ENCODE measurements at places on chromosomes 6 and 20. TPM values are rescaled to one million over a fixed set of nuclear protein-coding genes. Genes with fewer than 3 reads are reported as not detected.
A peak's percentile ranks its signal among the peaks of the same experiment; 100 is the strongest.

Gene ADGRF1
- 9.9 TPM for total RNA-seq

Gene SLC32A1
- not detected for total RNA-seq

DNA sequence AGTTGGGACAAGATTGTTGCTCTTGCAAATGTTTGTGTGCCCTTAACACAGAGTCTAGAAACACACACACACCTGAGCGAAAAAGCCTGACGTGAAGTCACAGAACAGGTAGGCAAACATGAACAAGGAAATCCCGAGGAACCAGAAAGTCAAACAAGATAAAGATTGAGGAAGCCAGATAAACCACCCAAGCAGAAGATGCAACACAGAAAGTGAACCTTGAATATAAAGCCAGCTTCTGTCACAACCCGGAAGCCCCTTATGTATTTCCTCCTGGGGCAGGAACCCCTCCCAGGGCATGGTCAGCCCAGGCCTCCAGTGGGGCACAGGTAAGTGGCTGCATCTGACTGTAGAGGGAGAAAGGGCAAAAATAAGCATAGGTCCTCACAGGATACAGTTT lies 158.2 kb upstream of the SUPT3H start:
- no peaks in the 10 kb centered on the region for H3K4me1 ChIP-seq
- H3K27me3 ChIP-seq, result no peaks in the 10 kb centered on the region
- H3K27ac ChIP-seq, result no peak overlapping the region
- no peaks in the 10 kb centered on the region for H3K36me3 ChIP-seq
- no peak for DNase-seq

DNA sequence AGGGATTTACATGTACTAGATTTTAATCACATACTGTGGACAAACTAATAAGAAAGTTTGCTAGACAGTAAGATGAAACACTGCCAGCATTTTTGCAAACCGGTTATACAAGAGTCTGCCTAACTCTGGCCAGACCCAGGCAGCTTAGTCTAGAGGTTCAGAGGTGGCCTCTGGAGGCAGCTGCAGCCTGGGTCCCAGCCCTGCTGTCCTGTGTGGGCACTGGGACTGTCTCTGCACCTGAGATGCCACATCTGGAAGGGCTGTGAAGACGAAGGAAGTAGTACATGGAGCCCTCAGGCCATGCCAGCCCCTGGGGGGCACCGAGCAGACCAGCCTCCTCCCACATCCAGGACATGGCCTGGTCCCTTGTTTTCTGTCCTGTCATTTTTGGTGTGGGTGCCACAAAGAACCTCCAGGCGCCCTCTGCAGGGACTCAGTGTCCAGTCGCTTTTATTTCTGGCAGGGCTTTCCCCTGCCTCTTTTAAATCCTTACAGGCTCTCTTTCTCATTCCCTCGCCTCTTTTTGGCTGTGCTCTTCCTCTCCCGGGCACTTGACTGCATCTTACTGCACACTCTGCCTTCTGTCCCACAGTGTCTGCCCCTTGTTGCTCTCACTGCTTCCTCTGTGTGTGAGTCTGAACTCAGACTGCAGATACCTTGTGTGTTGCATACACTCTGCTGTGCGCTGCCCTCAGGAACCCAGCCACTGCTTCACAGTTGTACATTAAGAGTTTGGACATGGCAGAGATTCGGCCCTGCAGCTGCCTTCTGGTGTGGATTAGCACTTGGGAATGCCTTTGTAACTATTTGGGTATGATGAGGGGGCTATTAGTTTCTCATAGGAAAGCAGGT lies 216.7 kb downstream of the ZDHHC14 start:
- H3K27me3 ChIP-seq, result no peaks in the 10 kb centered on the region
- DNase-seq, result no peak
- H3K4me1 ChIP-seq, result peaks cover 18% of the 10 kb centered on the region
- peak overlapping the region; percentile 3 for H3K27ac ChIP-seq

GRCh38 chr6:118752803-118753202 lies 101.4 kb upstream of the CEP85L start:
- H3K4me1 ChIP-seq, result peaks cover 10% of the 10 kb centered on the region
- no peak for DNase-seq
- H3K36me3 ChIP-seq, result no peaks in the 10 kb centered on the region
- H3K27me3 ChIP-seq, result no peaks in the 10 kb centered on the region
- no peak overlapping the region for H3K27ac ChIP-seq

DNA sequence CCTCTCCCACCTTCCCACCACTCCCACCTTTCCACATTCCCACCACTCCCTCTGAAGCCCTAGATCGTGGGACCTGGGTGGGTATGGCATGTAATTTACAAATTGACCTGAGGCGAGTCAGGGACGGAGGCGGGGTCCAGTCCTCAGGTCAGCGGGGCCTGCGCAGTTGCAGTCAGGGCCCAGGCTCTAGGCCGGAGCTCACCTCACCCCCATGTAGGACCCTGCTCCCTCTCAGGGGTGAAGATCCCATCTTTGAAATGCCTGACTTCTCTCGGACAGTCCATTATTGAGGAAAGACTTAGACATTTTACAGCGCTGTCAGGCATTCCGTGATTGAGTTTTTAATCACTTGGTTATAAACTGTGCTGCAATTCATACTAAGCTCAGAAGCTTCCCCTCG lies 10.5 kb downstream of the THBS2 start:
- no peak overlapping the region for H3K27ac ChIP-seq
- no peak for DNase-seq
- H3K36me3 ChIP-seq, result peaks cover 9% of the 10 kb centered on the region

Gene DUSP15
- total RNA-seq, result 0.80 TPM

GRCh38 chr20:58891086-58891717 lies 38.7 kb downstream of the GNAS start:
- H3K27ac ChIP-seq, result peak overlapping the region; percentile 91
- no peaks in the 10 kb centered on the region for H3K27me3 ChIP-seq

- no peak overlapping the region for H3K4me3 ChIP-seq
- no peak overlapping the region for H3K27ac ChIP-seq
- H3K27me3 ChIP-seq, result no peaks in the 10 kb centered on the region
- DNase-seq, result no peak
- peaks cover 46% of the 10 kb centered on the region for H3K36me3 ChIP-seq
Observed at GRCh38 chr20:2867081-2867864, 6.0 kb upstream of the PTPRA start.

DNA sequence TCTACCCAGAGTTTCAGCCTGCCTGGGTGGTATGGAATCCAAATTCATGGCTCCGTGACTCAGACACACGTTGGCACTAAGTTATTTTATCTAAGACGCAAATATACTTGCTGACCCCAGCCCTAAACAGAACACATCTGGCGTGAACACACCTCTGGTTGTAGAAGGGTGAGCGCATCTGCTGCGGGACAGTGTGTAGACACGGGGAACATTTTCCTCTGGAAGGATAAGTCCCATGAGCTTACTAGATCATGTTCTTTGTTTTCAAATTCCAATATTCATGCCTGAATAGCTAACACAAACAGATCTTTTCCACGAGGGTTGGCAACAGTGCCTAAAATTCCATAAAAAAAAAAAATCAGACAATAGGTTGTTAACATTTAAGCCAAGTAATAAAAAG lies 87.8 kb downstream of the TMEM170B start:
- no peaks in the 10 kb centered on the region for H3K36me3 ChIP-seq
- H3K4me3 ChIP-seq, result no peak overlapping the region
- H3K27ac ChIP-seq, result no peak overlapping the region
- no peaks in the 10 kb centered on the region for H3K27me3 ChIP-seq

Gene FRK
- 7.4 TPM for total RNA-seq

GRCh38 chr6:110358553-110359160 lies 508 bp upstream of the METTL24 start:
- no peak for DNase-seq
- H3K27ac ChIP-seq, result peak overlapping the region; percentile 77
- H3K27me3 ChIP-seq, result peaks cover 26% of the 10 kb centered on the region
- H3K4me1 ChIP-seq, result peaks cover 5% of the 10 kb centered on the region
- no peaks in the 10 kb centered on the region for H3K36me3 ChIP-seq
- H3K4me3 ChIP-seq, result peak overlapping the region; percentile 63

DNA sequence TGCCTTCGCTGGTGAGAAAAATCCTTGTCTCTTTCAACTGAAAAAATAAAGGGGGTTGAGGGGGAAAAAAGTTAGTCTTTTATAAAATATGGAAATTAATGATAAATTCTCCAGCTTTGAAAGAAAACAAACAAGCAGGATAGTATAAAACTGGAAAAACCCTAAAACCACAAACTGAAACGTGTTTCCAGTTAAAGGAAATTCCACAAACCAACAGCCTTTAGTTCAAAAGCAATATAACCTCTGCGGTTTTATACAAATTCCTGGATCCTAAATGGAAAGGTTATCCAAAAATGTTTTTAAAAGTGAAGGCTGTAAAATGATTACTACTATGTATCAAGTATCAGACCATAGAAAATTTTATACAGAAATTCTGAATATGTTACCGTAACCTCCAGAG lies 55.6 kb downstream of the BMP5 start:
- H3K27me3 ChIP-seq, result no peaks in the 10 kb centered on the region
- no peak overlapping the region for H3K27ac ChIP-seq
- no peak for DNase-seq

GRCh38 chr20:8066662-8067061 lies 47.1 kb upstream of the TMX4 start:
- no peaks in the 10 kb centered on the region for H3K27me3 ChIP-seq
- H3K27ac ChIP-seq, result no peak overlapping the region
- H3K4me1 ChIP-seq, result no peaks in the 10 kb centered on the region
- DNase-seq, result no peak

GRCh38 chr20:1741309-1742048 lies 83.9 kb upstream of the SIRPG start:
- no peak overlapping the region for H3K27ac ChIP-seq
- H3K4me1 ChIP-seq, result no peaks in the 10 kb centered on the region
- DNase-seq, result no peak
- H3K27me3 ChIP-seq, result no peaks in the 10 kb centered on the region
- no peaks in the 10 kb centered on the region for H3K36me3 ChIP-seq
- no peak overlapping the region for H3K4me3 ChIP-seq

- peaks cover 27% of the 10 kb centered on the region for H3K36me3 ChIP-seq
- H3K4me3 ChIP-seq, result no peak overlapping the region
- no peak for DNase-seq
- H3K27me3 ChIP-seq, result no peaks in the 10 kb centered on the region
- no peaks in the 10 kb centered on the region for H3K4me1 ChIP-seq
Observed at GRCh38 chr6:161141173-161141572, 132.7 kb downstream of the AGPAT4 start.

DNA sequence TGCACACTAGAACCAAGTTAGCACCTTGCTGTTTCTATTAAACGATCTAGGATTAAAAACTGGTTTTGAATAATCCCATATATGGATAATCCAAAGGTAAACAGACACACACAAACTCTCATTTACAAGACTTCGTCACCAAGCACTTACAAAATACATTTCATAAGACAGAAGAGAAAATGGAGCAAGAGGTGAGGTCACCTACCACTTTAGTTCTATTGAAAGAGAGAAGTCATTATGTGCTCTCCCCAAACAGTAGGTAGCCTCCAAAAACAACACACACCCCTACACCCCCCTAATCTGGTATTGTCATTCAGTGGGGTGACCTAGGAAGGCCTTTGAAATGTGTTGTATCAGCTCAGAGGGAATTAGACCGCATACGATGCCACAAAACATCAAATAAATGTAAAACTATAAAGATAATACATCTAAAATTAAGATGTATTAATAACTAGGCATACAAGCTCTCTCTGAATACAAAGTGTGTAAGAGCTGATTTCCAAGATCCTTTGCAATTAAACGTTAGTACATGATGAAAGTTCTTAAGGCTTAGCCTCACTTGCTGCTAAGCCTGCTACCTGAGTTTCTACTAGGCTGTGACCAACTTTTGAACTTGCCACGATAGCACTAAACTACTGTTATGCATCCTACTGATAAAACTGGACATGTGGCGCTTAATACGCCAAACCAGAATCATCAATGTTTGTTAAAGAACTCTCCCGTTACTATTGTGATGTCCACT lies 1.6 kb downstream of the SRPK1 start:
- DNase-seq, result no peak
- H3K4me3 ChIP-seq, result peak overlapping the region; percentile 66
- peaks cover 31% of the 10 kb centered on the region for H3K4me1 ChIP-seq
- H3K27ac ChIP-seq, result peak overlapping the region; percentile 79

Gene SOX18
- 48.3 TPM for total RNA-seq

Gene OR11A1
- not detected for total RNA-seq

Gene VSX1
- total RNA-seq, result not detected

- peaks cover 6% of the 10 kb centered on the region for H3K36me3 ChIP-seq
- no peak overlapping the region for H3K4me3 ChIP-seq
- DNase-seq, result no peak
- H3K4me1 ChIP-seq, result peaks cover 9% of the 10 kb centered on the region
- no peaks in the 10 kb centered on the region for H3K27me3 ChIP-seq
Observed at GRCh38 chr6:38248500-38249234, 391.1 kb downstream of the BTBD9 start.

DNA sequence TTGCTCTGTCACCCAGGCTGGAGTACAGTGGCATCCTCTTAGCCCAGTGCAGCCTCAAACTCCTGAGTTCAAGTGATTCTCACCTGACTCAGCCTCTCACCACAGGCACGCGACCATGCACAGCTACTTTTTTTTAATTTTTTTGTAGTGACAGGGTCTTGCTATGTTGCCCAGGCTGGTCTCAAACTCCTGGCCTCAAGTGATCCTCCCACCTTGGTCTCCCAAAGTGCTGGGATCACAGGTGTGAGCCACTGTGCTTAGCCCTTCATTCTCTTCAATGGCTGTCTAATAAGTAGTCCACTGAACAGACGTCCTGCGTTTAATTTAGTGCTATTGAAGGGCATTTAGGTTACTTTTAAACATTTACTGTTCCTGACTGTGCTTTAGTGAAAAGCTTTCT lies 27.3 kb downstream of the KDM1B start:
- peaks cover 15% of the 10 kb centered on the region for H3K4me1 ChIP-seq
- no peak overlapping the region for H3K27ac ChIP-seq
- no peak for DNase-seq
- H3K27me3 ChIP-seq, result no peaks in the 10 kb centered on the region

DNA sequence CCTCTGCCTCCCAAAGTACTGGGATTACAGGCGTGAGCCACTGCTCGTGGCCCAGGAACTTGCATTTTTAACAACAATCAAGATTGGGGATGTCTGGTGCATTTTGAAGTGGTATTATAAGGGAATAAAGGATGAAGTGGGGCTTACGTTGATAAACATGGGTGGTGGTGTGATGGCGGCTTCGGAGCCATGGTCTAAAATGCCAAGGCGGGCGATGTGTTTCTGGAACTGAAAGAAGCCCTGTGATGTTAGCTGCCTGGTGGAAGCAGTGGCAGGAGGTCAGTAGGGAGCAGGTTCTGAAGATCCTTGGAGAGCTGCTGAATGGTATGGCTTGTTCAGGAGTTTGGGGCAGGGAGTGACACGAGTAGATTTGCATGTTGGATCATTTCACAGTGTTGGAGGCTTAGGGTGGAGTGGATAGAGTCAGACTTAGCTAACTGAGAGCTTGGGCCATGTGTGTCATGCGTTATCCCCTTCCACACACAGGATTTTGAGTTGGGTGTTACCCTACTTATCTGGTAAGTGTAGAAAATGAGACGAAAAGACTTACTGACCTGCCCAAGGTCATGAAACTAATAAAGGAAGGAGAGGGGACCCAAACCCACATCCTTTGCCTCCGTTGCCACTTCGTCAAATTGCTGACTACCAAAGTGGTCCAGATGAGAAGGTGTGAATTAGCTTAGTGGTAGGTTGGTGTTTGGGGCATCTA lies 1.5 kb downstream of the NELFCD start:
- H3K36me3 ChIP-seq, result peaks cover 18% of the 10 kb centered on the region
- H3K4me3 ChIP-seq, result peak overlapping the region; percentile 72

Data from lower lobe of right lung (tissue), 2 donors.